Stimulated activated CD8-positive, alpha-beta memory T cell treated with anti-CD3 and anti-CD28 coated beads, Interleukin-12 subunit alpha, Interleukin-12 subunit beta, amount 100 ng/mL, for 4 hours (primary cell): ENCODE measurements at places on chromosomes 2 and 18.

GRCh38 chr2:10634495-10634894 lies 55.3 kb downstream of the NOL10 start:
- no peak for DNase-seq

DNA sequence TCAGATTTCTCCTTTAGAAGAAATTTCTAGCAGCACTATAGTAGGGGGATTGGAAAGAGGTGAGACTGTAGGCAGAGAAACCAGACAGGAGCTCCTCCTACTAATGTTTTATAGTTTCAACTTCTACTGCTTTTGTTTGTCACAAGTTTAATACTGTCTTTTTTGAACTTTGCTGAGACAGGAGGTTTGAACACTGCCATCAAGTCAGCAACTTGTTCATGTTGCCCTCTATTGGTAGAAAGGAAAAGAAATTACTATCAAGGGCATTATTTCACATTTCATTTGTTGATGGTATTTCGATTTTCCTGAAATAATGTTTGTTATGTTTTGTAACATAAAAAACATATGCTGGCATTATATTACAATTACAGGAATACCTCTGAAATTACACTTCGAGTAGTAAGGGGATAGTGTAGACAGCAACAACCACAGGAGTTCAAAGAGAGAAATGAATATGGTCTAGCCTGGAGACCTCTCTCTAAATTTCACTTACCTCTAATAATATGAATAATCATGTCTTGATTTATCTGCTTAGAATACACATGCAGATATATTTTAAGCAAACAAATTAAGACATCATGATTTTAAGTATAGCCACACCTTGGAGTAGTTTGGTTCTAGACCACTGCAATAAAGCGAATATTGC lies 12.4 kb upstream of the CCDC88A start:
- DNase-seq = no peak

GRCh38 chr2:3678212-3678611 lies 20.2 kb downstream of the ALLC start:
- DNase-seq = no peak

DNA sequence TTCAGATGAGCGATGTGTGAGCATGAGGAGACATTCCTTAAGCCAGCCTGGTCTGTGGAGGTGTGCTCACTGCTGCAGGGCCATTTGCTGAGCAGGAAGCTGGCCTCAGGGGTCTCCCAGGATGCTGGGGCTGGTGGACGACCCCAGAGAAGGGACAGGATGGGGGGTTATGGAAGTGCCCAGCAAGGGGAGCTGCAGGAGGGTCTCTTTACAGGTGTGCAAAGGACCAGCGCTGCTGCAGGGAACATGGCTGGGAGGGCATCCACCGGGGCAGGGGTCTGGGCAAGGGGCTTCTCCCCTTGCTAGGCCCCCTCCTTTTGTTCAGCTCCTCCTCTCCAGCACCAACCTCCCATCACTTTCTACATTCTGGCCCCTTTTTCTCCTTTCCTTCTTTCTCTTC lies 185.2 kb downstream of the GBX2 start:
- DNase-seq = no peak

DNA sequence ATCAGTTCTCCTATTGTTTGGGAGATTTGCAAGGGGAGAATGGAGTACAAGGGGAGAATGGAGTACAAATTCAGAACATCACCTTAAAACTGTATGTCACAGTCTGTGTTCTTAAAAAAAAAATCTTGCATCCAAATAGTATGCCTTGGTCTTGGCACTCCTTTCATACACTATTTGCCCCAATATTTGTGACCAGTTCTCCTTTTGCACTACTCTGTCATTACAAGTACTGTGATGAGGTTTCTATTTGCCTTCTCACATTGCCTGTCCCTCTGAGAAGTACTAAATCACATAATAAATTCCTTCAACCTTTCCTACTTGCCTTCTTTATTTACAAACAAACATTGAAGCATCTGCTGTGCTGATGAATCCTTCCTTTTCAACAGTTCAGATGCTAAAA lies 36.0 kb upstream of the NCK2 start:
- no peak for DNase-seq
